Natural killer cell (primary cell): ENCODE measurements at places on chromosomes 1 and 21. TPM values are rescaled to one million over a fixed set of nuclear protein-coding genes. Genes with fewer than 3 reads are reported as not detected.

The ASPM gene
- 1.1 TPM for total RNA-seq

The AMY2A gene
- not detected for total RNA-seq

The DMBX1 gene
- total RNA-seq: not detected

The VWA5B1 gene
- not detected for total RNA-seq

The DHX9 gene
- total RNA-seq: 226 TPM

The S100A8 gene
- total RNA-seq: 1.8 TPM

The ZNF362 gene
- total RNA-seq: 38.3 TPM

The TIE1 gene
- total RNA-seq: 6.7 TPM

The BATF3 gene
- total RNA-seq: 3.6 TPM

DNA sequence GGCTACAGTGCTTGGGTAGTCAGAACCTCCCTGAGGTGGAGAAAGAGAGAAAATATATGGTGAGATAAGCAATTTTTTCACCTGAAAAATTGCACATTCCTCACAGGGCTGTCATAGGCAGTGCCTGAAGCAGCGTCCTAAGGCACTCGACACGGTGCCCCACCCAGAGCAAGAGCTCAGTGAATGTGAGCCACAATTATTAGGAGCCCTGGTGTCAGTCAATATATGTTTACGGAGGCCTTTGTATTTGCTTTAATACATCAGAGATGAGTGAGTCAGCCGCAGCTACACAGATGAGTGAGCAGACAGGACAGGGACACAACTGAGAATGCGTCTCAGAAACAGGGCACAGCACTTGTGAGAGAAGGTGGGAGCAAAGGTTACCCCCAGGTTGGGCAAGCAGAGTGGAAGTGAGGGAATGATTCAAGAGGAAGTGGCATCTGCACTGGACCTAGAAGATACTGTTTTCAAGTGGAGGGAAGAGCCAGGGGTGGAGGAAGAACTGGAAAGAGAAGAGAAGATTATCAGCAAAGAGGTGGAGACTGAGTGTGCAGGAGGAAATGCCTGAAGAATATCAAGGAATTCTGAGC is 5.2 kb upstream of the PIGC start:
- DNase-seq: no peak

DNA sequence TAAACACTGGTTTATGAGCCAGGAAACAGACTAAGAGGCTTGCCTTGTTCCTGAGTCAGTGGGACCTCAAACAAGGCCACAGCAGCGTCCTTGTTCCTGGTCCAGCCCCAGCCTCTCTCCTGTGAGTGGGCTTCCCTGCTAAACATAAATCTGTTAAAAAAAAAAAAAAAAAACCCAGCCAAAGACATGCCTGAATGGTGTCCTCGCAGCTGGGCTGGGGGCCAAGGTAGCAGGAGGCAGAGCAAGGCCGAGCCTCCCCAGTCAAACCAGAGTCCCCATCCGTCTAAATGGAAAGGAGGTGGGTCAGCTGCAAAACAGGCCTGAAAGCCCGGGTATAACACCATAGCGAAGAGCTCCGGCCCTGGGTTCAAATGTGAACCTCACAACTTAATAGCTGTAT is 18.1 kb upstream of the IFFO2 start:
- no peak for DNase-seq

- no peak for DNase-seq
Measured at GRCh38 chr1:213457733-213458132, 406.7 kb downstream of the RPS6KC1 start.

DNA sequence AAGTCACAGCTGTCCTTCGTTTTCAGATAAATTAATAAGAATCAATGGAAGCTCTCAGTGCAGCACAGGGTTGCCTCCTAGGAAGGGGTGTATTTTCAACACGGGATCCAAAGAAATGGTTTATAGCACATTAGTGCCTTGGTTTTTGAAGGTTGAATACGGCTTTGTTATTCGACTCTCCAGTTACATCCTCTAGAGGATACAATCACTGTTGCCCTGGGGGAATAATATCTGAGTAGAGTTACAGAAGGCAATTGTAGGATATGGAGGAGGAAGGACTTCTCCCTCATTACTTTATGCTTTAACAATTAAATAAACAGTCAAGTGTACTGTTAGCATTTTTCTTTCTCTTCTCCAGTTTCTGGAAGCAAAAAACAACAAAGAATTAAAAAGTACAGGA is 14.3 kb upstream of the ZNF326 start:
- no peak for DNase-seq

- peak; percentile 46 for DNase-seq
Measured at GRCh38 chr1:29259802-29260441, 23.6 kb downstream of the PTPRU start.

DNA sequence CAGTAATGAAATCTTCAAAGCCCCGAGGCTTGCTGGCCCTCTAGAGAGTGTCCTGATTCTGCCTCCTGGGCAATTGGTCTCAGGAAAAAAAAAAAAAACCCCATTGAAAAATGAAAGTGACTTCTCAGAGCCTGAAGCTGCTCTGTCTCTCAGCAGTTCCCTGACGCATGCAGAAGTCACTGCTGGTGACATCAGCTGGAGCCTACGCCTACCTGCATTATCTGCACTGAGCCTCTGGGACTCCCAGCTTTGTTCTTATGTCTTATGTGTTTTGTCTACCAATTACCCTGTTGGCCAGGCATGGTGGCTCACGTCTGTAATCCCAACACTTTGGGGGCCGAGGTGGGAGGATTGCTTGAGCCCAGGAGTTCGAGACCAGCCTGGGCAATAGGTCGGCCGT is 10.1 kb upstream of the SLC25A33 start:
- no peak for DNase-seq

- DNase-seq: peak; percentile 48
Measured at GRCh38 chr1:36160949-36161485, 5.1 kb downstream of the MAP7D1 start.

DNA sequence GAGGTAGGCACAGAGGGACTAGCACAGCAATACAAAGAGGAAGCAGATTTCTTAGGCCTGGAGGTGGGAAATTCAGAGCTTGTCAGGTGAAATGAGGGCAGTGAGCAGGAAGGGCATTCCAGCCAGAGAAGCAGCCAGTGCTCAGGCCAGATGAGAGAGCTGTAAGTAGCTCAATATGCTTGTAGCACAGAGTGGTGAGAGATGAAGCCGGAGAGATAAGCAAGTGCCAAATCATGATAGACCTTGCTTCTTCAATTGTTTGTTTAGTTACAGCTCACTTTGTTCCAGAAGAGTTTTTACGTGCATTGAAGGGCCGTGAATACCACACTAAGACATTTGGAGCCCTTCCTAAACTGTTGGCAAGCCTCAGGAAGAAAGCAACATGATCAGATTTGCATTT is 42.0 kb upstream of the ADAMTS1 start:
- no peak for DNase-seq

GRCh38 chr1:107829036-107829770 is 135.8 kb downstream of the VAV3 start:
- peak; percentile 56 for DNase-seq

GRCh38 chr1:209202830-209203532 is 380.5 kb upstream of the CAMK1G start:
- DNase-seq: no peak

DNA sequence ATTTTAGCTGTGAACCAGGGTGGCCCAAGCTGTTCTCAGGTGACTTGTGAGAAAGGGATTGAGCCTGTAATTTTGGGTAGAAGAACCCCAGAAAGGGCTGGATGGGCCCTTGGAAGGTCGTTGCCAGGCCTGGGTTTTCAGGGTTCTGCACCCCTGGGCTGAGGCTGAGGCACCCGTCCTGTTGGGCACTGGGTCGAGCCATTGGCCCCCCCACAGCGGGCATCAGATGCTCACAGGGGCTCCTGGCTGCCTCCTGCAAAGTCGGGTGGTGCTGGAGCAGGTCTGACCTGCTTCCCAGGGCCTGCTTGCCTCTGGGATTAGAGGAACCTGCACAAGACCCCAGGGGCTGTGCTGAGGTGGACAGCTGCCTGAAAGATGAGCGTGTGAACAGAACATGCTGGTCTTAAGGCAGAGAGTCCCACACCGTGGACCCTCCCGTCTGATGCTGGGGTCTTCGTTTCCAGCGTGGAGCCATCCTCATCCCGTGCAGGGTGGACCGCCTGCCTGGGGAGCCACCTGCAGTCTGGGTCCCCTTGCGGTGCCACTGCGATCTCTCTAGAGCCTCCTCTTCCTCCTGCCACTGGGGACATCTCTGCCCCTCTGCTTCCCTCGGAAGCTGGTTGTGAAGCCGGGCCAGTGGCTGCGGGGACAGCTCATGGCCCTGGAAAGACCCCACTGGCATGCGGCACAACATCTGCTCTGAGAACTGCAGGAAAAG is 1.7 kb upstream of the TRPM2 start:
- no peak for DNase-seq

GRCh38 chr1:117932576-117932975 is 3.0 kb downstream of the WDR3 start:
- DNase-seq: no peak

- no peak for DNase-seq
Measured at GRCh38 chr1:235657747-235658526, 8.4 kb upstream of the GNG4 start.

- DNase-seq: no peak
Measured at GRCh38 chr1:101435831-101436511, 199.2 kb downstream of the S1PR1 start.

DNA sequence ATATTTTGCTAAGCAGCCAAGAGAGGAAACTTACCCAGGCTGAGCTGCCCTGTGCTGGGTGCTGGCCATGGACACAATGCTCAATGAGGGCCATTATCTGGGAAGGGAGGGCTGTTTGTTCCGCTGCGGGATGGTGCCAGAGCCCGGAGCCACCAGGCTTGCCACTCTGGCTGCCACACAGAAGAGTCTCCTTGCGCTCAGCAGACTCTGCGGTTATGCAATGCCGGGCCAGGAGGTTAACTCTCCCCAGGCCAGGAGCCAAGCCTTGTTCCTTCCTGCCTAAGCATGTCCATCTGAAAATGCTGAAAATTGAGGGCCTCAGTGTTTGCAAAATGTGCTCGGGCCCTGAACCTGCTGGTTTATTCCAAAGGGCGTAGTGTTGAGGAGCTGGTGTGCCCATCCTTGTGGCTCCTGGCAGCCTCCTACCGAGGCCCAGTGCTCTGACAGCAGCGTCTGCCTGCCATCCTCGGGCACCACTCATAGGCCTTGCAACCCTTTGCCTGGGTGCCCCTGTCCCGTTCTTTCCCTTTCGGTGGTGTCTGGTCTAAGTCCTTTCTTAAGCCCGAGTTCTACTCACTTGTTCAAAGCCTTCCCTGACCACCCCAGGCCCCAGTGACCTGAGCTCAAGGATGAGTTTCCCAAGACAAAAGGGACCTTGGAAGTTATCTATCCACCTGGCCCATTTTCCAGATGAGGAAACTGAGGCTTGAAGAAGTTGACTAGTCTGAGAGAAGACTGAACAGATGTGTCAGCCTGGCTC is 133.8 kb upstream of the EDN2 start:
- DNase-seq: no peak

GRCh38 chr1:213533125-213533524 is 454.6 kb upstream of the PROX1 start:
- DNase-seq: no peak
